ENCODE measurements at places on chromosomes 16 and 17.

GRCh38 chr17:79269620-79270019, 195.0 kb downstream of the ENGASE start:
- no peaks in the 10 kb centered on the region for H3K36me3 ChIP-seq
- peaks cover 5% of the 10 kb centered on the region for H3K4me1 ChIP-seq
- no peak overlapping the region for H3K27ac ChIP-seq
- DNase-seq, result no peak
- H3K27me3 ChIP-seq, result peaks cover 52% of the 10 kb centered on the region

DNA sequence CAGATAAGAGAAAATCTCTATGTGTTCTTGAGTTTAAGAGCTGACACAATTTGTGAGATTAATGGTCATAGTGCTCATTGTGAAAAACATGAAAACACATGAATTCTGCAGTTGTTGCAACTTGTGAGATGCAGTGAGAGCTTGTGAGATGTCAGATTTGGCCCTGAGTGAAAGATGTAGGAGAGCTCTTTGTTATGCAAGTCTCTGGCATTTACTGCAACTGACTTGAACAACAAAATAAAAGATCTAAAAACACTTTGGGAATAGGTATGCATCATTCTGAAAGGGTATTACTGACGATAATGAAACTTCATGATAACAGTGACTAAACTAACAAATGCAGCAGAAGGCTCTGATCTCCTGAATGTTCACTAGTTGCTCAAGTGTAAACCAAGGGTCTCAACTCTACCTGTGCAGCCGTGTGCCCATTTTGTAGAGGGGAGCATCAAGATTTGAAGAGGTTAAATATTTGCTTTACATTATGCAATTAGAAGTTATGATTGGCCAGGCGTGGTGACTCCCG, 50.8 kb upstream of the SMIM36 start:
- no peaks in the 10 kb centered on the region for H3K27me3 ChIP-seq
- H3K36me3 ChIP-seq, result no peaks in the 10 kb centered on the region
- H3K27ac ChIP-seq, result no peak overlapping the region
- no peak overlapping the region for H3K4me3 ChIP-seq

- no peaks in the 10 kb centered on the region for H3K27me3 ChIP-seq
- no peak overlapping the region for H3K4me3 ChIP-seq
- H3K36me3 ChIP-seq, result peaks cover 45% of the 10 kb centered on the region
- DNase-seq, result peak; percentile 35
- H3K27ac ChIP-seq, result no peak overlapping the region
Observed at GRCh38 chr17:46027976-46028325, 28.9 kb downstream of the STH start.

DNA sequence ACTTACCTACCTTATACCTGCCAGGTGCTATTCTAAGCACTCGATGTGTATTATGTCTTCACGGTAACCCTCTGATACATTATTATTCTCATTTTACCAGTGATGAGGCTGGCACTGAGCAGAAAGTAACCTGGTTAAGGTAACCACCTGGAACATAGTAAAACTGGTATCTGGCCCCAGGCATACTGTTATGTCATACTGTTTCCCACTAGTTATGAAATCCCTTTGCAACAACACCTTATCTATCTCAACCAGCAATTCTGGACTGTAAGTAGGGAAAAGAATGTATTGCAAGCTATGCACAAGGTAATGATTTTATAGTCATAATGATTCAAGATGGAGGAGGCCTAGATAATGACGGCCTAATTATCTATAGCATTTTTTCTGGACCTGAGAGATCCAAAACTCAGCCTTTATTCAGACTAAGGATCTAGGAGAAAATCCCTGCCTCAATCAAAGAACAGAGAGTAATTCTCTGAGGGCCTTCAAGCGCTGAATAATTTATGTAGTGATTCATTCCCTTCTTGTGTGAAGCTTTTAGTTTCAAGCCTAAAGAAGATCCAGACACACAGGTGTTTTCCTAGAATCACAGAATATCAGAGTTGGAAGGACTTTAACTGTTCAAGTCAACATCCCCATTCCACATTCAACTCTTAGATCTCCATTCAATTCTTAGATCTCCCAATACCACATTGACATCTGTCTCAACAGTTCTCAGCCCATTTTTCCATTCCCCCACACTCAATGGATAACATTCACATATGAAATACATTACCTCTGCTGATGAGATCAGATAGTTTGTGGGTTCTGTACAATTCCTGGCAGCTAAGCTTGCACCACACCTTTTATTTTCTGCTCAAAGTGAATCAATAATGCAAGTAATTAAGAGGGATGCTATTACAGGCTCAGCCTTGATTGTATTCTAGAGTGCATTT, 14.9 kb upstream of the MMD start:
- DNase-seq, result no peak
- no peak overlapping the region for H3K27ac ChIP-seq
- no peaks in the 10 kb centered on the region for H3K27me3 ChIP-seq
- no peaks in the 10 kb centered on the region for H3K36me3 ChIP-seq

- H3K36me3 ChIP-seq, result 0 out of 2 replicates have a peak, but pooled peaks cover 6% of the 10 kb centered on the region
- H3K4me1 ChIP-seq, result peaks cover 25% of the 10 kb centered on the region
- no peaks in the 10 kb centered on the region for H3K27me3 ChIP-seq
- no peak for DNase-seq
- no peak overlapping the region for H3K4me3 ChIP-seq
Observed at GRCh38 chr16:48378836-48379235, 6.4 kb downstream of the SIAH1 start.

- DNase-seq, result no peak
- no peaks in the 10 kb centered on the region for H3K4me1 ChIP-seq
- no peaks in the 10 kb centered on the region for H3K27me3 ChIP-seq
- no peak overlapping the region for H3K27ac ChIP-seq
- H3K36me3 ChIP-seq, result no peaks in the 10 kb centered on the region
Observed at GRCh38 chr17:15931394-15931793, 13.5 kb upstream of the ADORA2B start.

DNA sequence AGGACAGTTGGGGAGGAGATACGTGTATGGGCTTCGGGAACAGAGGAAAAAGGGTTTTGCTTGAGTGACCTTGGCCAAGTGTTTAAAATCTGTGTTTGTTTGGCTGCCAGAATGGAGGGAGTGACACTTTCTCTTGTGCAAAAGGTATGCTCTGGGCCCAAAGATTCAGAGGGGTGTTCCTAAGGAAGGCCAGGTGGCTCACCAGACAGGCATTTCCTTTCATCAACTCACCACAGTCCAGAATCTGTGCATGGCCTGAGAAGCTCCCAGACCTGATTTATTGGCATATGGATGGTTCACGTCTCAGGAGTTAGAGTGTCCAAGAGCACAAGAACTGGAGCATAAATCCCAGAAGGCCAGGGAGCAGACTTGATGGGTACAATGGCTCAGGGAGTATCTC, 53.4 kb upstream of the NLK start:
- H3K4me3 ChIP-seq, result no peak overlapping the region
- H3K27ac ChIP-seq, result peak overlapping the region; percentile 86
- H3K4me1 ChIP-seq, result peaks cover 20% of the 10 kb centered on the region
- peak; percentile 67 for DNase-seq
- H3K27me3 ChIP-seq, result no peaks in the 10 kb centered on the region
- no peaks in the 10 kb centered on the region for H3K36me3 ChIP-seq

GRCh38 chr16:58020628-58021521, 4.7 kb upstream of the MMP15 start:
- H3K27ac ChIP-seq, result peak overlapping the region; percentile 21
- no peak overlapping the region for H3K4me3 ChIP-seq
- peaks cover 11% of the 10 kb centered on the region for H3K4me1 ChIP-seq
- H3K36me3 ChIP-seq, result peaks cover 5% of the 10 kb centered on the region
- H3K27me3 ChIP-seq, result no peaks in the 10 kb centered on the region

DNA sequence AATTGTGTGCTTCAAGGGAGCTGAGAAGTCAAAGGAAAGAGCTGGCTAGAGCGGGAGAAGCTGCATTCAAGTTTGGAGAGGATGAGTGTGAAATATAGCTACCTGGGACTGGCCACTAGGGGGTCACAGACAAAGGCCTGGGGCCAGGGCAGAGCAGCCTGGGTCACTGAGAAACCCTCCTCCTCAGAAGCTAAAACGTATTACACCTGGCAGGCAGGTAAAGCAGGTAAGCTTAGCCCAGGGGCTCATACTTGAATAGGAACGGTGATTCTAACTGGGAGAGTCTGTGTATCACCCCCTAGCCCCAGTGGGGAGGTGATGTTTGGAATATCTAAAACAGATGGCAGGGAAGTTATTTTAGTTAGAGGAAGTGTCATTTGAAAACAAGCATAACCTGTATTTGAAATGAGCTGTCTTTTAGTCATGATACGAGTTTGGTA, 6.8 kb downstream of the KRT37 start:
- no peak for DNase-seq
- no peaks in the 10 kb centered on the region for H3K36me3 ChIP-seq
- peak overlapping the region; percentile 82 for H3K27ac ChIP-seq
- no peak overlapping the region for H3K4me3 ChIP-seq
- no peaks in the 10 kb centered on the region for H3K27me3 ChIP-seq
- peaks cover 41% of the 10 kb centered on the region for H3K4me1 ChIP-seq

- H3K4me1 ChIP-seq, result no peaks in the 10 kb centered on the region
- H3K4me3 ChIP-seq, result no peak overlapping the region
- no peaks in the 10 kb centered on the region for H3K27me3 ChIP-seq
- H3K36me3 ChIP-seq, result no peaks in the 10 kb centered on the region
Observed at GRCh38 chr16:66014221-66014620, 352.3 kb upstream of the CDH5 start.

- no peak overlapping the region for H3K4me3 ChIP-seq
- H3K4me1 ChIP-seq, result no peaks in the 10 kb centered on the region
- H3K36me3 ChIP-seq, result peaks cover 53% of the 10 kb centered on the region
- no peaks in the 10 kb centered on the region for H3K27me3 ChIP-seq
Observed at GRCh38 chr17:49403514-49404289, 11.0 kb downstream of the PHB1 start.

DNA sequence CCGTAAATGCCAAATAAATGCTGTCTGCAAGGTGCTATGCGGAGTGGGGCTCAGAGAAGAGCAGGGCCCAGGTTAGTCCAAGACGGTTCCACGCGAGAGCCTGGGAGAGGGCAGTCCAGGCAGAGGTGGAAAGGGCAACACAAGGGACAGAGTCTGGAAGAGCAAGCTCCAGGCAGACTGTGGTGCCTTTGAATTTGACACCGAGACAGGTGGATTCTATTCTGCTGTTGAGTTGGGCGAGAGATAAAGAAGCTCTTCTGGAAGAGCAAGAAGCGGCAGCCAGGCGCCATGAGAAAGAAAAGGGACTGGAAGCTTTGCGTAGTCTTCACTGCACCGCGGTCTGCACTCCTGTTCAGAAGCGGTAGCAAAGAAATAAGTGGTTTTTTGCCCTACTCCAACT, 55.6 kb downstream of the CYTH1 start:
- peaks cover 10% of the 10 kb centered on the region for H3K36me3 ChIP-seq
- no peak overlapping the region for H3K27ac ChIP-seq
- H3K27me3 ChIP-seq, result no peaks in the 10 kb centered on the region
- H3K4me3 ChIP-seq, result no peak overlapping the region
- peaks cover 15% of the 10 kb centered on the region for H3K4me1 ChIP-seq
- no peak for DNase-seq

GRCh38 chr16:89257757-89258465, 40.4 kb downstream of the ZNF778 start:
- no peak overlapping the region for H3K27ac ChIP-seq
- H3K4me3 ChIP-seq, result no peak overlapping the region
- no peaks in the 10 kb centered on the region for H3K27me3 ChIP-seq
- no peaks in the 10 kb centered on the region for H3K4me1 ChIP-seq

- H3K36me3 ChIP-seq, result no peaks in the 10 kb centered on the region
- no peak overlapping the region for H3K4me3 ChIP-seq
- H3K27me3 ChIP-seq, result no peaks in the 10 kb centered on the region
- H3K27ac ChIP-seq, result no peak overlapping the region
- DNase-seq, result no peak
Observed at GRCh38 chr16:14196539-14196938, 125.4 kb downstream of the MRTFB start.

- no peaks in the 10 kb centered on the region for H3K4me1 ChIP-seq
- DNase-seq, result no peak
- H3K27me3 ChIP-seq, result no peaks in the 10 kb centered on the region
- H3K27ac ChIP-seq, result no peak overlapping the region
Observed at GRCh38 chr16:2282866-2283555, 15.1 kb upstream of the RNPS1 start.
